ENCODE measurements at places on chromosomes 11 and 22.

DNA sequence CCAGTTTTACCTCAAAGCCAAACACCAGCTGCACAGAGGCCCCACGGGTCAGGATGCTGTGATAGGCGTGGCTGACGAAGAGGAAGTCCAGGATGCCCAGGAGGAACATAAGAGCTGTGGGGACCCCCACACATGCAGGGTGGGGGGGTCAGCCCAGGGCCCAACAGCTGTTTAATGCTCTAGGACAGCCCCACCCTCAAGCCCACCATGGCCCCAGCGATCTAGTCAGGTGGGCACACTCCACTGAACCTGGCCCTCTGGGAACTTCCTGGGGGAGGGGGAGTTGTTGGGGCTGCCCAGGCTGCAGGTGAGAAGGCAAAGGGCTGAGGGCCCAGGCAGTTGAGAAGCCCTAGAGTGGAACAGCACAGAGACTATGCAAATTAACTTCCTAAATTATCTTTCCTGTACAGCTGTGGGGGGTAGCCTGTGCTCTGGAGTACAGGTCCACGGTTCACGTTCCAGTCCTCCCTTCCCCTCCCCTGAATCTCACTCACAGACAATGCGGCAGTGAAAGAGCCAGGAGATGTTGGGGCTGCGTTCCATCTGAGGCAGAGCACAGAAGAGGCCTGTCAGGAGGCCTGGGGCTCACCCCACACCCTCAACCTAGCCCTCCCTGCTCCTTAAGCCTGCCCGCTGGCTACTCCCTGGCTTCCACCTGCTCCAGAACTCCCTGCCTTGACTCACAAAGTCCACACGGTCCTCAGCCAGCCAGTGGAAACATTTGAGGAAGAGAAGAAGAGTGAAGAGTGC, 1.9 kb downstream of the SYVN1 start:
- no peak for DNase-seq

DNA sequence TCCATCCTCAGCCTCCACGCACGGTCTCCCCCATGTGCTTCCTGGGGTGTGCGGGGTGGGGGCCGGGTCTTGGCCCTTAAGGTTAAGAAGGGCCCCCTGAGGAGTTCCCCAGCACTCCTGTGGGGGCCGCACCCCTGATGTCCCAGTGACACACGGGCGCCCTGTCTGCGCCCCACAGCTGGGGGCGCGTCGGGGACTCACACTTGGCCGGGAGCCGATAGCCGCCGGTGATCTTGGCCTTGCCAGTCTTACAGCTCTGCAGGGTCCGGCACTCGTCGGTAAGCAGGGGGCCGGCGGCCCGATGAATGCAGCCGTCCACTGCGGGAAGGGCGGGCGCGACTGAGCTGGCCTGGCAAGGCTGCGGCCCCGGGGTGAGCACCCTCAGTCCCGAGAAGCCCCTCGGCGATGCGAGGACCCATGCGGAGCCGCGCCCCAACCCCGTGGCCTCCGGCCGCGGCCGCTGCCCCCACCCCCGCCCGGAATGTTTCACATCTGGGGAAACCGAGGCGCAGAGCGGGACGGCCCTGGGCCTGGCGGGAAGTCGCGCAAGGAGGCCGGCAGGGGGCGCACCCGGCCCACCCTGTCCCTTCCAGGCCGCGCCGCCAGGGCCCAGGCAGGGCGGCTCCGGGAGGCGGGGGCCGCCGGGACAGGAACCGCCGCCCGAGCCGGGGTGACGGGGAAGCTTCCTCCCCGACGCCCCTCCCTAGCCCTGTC, 13.9 kb downstream of the OTUB1 start:
- DNase-seq = no peak

DNA sequence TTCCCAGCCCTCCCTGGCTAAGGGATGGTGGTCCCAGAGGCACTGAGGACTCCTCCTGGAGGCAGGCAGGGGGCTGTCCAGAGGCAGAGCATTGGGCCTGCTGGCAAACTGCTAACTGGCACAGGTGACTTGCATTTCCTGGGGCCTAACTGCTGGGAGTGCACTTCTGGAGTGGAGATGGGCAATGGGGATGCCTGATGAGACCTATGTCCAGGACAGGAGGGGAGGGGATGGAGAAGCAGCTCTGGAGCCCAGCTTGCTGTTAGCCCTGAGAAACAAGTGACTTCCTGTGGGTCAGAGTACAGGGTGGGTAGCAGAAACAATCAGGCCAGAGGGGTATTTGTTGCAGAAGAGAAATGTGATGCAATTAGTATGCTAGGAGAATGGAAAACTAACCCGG, 253.2 kb downstream of the ST3GAL4 start:
- no peak for DNase-seq

GRCh38 chr22:27401321-27401720, 400.2 kb downstream of the MN1 start:
- no peak for DNase-seq

GRCh38 chr11:112786886-112787530, 174.2 kb upstream of the NCAM1 start:
- DNase-seq = no peak

- DNase-seq = no peak
These were observed 28.3 kb downstream of the SNU13 start for GRCh38 chr22:41660416-41660815.

DNA sequence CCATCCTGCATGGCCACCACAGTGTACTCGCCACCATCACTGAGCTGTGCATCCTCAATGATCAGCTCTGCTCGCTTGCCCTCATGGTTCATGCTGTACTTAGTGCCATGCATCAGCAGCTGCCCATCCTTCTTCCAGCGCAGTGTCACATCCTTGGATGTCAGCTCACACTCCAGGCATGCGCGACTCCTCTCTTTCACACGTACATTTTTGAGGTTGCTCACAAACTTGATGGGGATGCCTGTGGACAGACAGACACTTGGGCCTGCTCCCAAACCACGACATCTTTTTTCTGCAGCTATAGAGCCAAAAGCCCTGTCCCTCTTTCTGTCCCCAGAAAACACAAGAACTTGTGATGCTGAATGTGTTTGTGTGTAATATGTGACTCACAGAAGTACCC, 10.5 kb downstream of the IGSF22 start:
- no peak for DNase-seq

DNA sequence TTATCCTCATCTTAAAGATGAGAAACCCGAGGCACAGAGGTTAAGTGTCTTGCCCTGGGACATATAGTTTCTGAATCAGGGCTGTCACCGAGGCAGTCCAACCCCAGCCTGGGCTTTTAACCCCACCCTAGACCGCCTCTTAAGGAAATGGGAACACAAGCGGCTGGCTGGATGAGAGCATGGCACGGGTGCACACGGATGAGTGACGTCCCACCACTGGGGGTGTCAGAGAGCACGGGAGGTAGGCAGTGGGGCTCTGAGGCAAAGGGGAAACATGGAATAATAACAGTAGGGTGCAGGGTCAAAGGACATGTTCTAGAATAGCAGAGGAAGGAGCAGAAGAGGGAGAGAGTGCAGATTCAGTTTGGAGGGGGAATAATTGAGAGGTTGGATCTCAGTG, 22.3 kb downstream of the PPFIBP2 start:
- no peak for DNase-seq

DNA sequence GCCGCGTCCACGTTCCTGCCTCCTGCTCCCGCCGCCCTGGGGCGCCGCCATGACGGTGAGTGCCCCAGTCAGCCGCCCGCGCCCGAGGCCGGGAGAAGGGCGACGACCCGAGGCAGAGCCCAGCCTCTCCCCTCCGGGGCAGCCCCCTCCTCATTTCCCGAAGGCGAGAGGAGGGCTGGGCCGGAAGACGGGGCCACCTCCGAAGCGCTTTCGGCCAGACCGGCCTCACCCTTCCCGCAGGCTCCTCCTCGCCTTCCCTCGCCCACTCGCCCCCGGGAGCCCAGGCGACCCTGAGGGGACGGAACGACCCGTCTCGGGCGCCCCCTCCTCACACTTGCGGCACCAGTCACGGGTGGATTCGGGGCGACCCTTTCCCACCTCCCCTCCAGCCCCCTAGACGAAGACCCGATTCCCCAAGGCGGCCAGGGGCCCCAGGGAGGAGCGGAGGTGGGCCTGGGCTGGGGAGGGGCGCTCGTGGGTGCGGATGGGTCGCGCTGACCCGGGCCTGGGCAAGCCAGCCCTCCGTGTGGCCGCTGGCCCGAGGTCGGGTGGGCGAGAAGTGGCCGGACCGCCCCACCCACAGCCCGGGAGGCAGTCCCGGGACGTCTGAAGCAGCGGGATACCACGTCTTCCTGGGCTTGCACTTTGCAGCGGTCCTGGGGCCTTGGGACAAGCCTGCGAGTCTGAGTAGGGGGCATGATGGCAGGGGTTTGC, 49.7 kb downstream of the TRIOBP start:
- DNase-seq = no peak

GRCh38 chr22:45683680-45684079, 12.0 kb downstream of the ATXN10 start:
- DNase-seq = no peak

Measured in renal pelvis (tissue), 12 donors.